ENCODE measurements at places on chromosomes 3 and 15.

- DNase-seq: peak; percentile 20
Observed at GRCh38 chr3:141913150-141913811, 36.8 kb downstream of the ATP1B3 start.

- no peak for DNase-seq
Observed at GRCh38 chr3:28672406-28672805, 323.8 kb upstream of the AZI2 start.

DNA sequence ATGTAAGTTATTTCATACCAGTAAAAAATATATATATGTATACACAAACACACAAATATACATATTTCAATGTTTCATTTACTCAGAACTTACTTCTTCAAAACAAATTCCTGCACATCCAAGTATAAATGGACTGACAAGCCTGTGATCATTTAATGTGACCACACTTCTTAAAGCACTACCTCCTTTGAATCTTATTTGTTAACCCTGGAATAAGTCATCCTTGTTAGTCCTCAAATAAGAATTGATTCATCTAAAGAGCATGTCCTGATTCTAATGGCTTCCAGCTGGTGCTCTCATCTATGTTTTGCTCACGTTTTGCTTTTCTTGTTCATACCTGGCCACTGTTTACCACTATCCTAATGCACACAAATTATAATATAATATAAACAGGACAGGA, 103.9 kb upstream of the UBP1 start:
- no peak for DNase-seq

- DNase-seq: no peak
Observed at GRCh38 chr3:182330646-182331045, 462.7 kb upstream of the ATP11B start.

DNA sequence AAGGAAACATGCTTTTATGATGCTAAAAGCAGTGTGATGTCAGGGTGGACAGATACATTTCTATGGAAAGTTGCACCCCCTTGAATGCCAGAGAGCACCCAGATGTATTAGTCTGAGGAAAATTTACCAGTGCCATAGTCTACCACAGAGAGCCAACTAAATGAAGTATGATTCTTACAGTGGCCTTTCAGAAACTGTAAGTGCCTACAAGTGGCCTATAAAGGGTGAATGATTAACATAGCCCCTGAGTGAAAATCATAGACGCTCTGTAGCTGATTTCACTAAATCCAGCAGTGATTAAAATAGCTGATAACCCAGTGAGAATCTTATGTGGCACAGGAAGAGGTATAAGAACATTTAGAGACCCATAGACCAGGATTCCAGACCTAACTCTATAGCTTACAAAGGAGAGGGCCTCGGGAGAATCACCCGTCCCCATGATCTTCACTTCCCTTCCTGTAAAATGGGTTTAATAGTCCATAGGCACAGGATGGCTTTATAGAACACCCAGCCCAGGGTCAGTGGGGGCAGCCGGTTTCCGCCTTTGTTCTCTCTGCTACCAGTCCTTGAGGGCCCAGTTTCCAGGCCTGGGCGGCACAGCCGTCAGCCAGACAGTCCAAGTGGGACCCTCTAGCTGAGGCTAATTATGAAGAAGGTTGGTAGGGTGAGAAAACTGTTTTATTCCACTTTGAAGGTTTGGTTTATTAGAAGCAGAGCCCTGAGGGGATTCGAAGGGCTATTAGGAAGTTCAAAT, 35.5 kb upstream of the CACNA2D3 start:
- no peak for DNase-seq
